ENCODE measurements at places on chromosomes 5 and 9. TPM values are rescaled to one million over a fixed set of nuclear protein-coding genes. Genes with fewer than 3 reads are reported as not detected.
A peak's percentile ranks its signal among the peaks of the same experiment; 100 is the strongest.

- DNase-seq: no peak
Measured at GRCh38 chr9:88734527-88734926, 199.5 kb downstream of the NXNL2 start.

Gene PCDHGC5
- total RNA-seq: 6.3 TPM

GRCh38 chr9:136342181-136343120 lies 15.1 kb downstream of the GPSM1 start:
- peak; percentile 93 for DNase-seq

DNA sequence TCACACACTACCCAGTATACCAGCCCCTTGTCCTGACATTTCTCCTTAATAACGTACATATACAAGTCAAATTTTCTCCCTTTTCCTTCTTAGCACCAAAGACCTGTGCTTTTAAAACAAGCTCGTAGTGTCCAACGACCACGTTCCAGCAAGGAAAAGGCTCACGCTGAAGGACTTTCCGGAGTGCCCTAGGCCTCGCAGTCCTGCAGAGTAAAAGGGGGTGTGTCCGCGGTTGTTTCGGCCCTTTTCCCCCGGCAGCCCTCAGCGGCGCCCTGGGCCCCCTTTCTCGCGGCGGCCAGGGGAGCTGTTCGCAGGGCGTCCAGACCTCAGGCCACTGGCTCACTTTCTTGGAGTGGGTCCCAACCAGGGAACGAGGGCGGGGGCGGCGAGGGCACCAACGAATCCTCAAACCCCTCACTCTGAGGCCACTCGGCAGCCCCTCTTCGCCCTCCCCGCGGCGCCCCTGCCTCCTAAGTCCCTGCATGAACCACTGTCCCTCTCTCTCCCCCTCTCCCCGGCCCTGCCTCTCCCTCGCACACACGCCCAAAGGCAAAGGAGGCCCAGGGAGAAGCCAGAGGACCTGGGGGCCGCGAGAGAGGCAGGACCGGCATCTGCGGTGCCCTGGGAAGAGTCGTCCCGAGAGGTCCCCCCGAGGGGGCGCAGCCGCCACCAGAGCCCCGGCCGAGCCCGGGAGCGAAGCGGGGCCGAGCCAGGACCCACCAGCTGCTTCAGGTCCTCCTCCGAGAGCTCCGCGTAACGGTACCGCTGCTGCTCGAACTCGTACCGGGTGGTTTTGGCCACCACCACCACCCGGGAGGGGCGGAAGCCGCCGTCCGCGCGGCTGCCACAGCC lies 720 bp downstream of the NADK2 start:
- DNase-seq: peak; percentile 86

- peak; percentile 68 for DNase-seq
Measured at GRCh38 chr5:111774525-111774924, 17.5 kb upstream of the NREP start.

Gene EIF4EBP3
- total RNA-seq: 14.2 TPM

DNA sequence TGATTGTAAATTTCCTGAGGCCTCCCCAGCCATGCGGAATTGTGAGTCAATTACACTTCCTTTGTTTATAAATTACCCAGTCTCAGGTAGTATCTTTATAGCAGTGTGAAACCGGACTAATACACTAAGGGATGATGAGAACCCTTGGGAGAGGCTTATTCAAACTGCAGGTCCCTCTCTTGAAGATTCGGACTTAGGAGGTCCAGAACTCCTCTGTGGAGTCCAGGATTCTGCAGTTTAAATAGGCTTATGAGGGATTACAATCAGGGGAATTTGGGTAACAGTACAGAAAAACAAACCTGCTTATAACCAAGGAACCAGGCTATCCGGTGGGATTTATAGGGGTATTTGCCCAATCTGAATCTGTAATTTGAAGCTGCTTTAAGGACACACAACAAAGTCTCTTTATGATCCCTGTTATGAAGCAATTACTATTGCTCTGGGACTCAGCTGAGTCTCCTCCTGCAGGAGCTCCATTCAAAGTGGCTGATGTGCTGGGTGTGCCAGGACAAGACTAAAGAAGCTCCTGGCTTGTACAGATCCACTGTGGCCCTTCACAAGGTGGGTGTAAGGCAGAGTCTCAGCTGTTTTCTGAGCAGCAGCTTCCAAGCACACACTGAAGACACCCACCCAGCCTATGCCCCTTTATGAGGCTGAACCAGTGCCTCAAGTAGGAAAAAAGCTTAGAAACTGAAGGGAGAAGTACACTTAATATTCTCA lies 41.8 kb upstream of the LHFPL2 start:
- no peak for DNase-seq

- no peak for DNase-seq
Measured at GRCh38 chr9:111463048-111463447, 21.1 kb downstream of the ECPAS start.

DNA sequence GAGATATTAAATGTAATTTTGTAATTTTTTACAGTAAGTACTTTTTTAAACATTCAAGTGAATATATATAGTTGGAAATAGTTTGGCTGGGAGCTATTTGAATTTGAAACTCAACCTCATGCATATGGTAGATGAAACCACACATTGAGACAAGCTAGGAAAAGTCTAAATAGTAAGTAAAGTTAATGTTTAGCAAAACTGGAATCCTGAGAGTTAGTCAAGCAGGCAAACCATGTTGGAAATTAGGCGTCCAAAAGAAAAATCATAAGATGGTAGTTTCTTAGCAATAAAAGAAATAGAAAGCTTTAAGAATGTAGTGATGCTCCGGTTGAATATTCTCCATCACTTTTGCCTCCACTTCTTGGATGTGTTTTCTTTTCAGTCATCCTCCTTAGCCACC lies 657.1 kb upstream of the CDH10 start:
- DNase-seq: no peak

- DNase-seq: no peak
Measured at GRCh38 chr9:32251539-32251938, 132.9 kb upstream of the ACO1 start.

GRCh38 chr9:129365196-129365595 lies 187.1 kb upstream of the IER5L start:
- DNase-seq: no peak

DNA sequence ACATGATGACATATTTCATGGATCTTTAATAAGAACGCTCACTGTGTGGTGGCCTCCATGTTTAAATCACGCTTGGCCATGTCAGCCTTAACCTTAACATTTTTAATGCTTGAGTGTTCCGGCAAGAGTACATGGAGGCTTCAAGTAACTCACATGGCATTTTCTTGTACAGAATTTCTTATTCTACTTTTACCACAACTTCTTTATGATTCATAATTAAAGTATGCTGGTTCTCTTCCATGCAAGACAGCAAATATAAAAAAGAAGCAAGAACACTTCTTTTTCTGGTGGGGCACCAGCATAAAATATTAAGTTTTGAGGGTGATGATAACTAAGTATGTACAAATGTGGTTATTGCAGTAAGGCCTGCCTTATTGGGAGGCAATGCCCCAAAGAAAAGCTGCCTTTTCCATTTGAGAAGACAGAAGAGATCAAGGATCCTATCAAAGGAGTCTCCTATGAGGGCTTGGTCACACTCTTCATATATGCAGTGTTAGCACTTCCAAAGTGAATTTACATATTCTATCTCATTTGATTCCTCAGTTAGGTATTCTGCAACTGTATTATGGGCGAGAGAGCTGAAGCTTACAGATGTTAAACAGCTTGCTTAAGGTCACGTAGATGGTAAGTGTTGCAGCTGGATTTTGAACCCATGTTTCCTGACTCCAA lies 382.7 kb upstream of the MEF2C start:
- DNase-seq: no peak

DNA sequence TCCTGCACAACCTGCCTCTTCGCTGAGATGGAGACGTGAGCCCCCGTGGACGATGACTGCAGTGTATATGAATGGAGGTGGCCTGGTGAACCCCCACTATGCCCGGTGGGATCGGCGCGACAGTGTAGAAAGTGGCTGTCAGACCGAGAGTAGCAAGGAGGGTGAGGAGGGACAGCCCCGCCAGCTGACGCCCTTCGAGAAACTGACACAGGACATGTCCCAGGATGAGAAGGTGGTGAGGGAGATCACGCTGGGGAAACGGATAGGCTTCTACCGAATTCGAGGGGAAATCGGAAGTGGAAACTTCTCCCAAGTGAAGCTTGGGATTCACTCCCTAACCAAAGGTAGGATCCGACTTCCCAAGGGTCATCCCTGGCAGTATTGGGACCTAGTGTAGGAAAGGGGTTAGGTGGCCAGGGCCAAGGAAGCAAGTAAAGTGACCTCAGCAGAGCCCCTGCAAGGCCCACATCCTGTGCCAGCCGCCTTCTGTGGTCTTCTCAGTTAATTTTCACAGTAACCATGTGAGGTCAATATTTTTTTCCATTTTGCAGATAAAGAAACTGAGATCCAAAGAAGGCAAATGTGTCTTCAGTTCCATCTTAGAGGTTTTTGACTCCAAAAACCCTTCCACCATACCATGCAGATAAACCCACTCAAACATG lies 53.8 kb downstream of the NIM1K start:
- no peak for DNase-seq

DNA sequence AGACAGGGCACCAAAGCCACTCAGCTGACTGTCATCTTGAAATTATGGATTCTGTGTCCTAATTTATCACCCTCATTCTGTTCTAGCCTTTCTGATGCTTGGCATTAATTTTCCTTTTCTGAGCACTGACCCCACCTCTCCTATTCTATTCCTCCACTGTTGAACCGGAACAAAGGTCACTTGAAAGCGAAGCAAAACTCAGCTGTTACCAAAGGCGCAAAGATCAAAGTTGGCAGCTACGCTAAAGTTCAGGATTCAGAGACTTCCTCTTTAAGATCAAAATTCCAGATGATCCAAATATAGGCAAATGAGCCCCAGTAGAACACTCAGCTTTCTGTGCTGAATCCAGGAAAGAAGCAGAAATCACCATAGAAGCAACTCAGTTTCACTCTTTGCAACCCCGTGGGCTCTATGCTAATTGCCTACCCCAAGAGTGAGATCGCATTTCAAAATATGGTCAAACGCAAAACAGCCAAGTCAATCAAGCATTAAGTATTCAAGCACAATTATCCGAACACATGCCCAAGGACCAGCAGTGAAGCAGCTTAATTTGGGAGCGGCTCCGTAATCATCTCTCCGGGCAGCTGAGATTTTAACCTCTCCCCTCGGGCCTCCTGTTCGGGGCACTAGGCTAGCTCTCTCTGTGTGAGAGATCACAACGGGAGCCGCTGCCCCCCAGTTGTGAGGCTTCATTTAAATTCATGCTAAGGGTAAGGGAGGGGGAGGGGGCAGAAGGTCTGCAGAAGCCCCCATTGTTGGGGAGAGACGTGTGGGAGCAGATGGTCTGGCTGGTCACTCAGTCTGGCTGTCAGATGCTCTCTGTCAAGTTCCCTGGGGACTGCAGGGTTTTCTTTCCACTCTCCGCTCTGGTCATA lies 288.6 kb downstream of the ELAVL2 start:
- DNase-seq: no peak

Gene FAT2
- total RNA-seq: not detected

DNA sequence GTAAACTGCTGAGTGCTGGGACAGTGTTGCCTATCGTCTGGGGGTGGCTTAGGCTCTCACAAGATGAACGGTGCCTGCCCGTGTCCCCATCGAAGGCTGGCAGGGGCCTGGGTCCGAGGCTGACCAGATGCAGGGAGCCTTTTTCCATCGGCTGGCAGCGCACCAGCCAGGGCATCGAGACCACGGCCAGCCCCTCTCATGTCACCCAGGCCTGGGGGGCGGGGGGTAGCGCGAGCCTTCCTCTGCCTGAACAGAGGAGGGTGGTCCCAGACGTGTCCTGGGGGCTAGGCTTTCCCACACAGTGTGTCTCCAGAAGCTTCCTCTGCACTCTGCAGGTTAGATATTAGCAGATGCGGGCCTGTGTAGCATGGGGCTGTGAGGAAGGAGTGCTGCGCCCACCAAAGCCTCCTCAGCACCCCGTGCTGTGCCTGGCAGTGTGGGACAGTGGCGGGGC lies 17.3 kb downstream of the FGD3 start:
- no peak for DNase-seq

DNA sequence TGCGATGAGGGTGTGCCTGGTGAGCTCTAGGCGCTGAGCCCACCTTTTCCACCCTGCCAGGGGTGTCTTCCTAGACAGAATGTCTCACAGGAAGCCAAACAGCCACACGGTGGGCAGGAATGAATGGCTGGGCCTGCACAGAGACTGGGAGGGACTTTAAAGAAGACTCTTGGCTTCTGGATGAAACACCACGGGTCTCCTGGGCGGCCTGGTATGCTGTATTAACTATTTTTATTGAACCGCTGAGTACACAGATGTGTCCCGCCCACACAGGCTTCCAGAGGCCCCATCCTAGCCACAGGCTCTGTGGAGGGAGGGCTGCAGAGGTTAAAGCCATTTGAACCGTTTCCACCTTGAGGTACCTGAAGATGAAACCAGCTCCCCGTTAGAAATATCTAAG lies 115.2 kb upstream of the CXCL14 start:
- no peak for DNase-seq

DNA sequence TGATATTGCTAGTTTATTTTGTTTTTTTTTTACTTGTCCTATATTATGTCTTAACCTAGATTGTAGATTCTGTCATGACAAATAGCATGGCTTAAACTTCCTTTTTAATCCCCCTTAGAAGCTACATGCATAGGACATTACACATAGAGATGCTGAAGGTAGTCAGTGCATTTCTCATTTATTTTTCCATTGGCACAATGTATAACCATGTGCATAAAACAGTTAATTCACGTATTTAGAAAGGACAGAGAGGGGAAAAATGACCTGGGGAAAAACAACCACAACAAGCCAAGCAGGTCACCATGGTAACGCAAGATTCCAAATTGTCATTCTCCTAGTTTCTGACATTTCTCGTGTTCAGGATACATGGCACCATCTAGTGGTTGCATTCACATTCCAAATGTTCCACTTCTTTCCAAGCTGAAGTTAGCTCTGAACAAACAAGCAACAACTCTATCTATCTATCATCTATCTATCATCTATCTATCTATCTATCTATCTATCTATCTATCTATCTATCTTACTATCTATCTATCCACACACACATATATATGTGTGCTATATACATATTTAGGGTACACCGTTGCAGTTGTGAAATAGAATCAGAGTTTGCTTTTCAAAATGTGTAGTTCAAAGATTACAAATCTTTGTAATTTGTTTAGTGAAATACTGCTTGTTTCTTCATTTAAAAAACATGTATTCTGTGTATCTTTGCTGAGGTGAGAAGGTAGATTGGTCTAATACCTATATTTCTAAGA lies 487.2 kb upstream of the ST8SIA4 start:
- DNase-seq: no peak

DNA sequence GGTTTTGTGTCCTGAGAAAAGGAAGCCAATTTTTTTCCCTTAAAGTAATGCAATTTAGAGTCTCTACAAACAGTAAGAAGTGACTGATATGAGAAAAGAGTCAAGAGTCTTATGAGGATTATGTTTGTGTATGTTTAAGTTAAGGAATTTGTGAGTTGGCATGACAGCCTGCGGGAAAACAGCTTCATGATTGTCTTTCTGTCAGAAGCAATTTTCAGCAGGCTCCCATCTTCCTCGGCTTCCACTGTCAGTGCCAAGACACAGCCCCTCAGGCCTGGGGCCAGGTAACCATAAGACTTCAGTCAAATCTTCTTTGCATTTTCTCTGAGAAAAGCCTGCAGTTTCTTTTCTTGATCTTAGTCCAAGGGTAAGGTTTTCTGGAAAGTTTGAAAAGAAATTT lies 17.0 kb upstream of the SELENOP start:
- no peak for DNase-seq

Data from aorta (tissue), 5 donors.